ENCODE measurements at places on chromosomes 13 and 19.
A peak's percentile ranks its signal among the peaks of the same experiment; 100 is the strongest.

GRCh38 chr13:100722517-100722916, 47.9 kb upstream of the TMTC4 start:
- no peak for DNase-seq

DNA sequence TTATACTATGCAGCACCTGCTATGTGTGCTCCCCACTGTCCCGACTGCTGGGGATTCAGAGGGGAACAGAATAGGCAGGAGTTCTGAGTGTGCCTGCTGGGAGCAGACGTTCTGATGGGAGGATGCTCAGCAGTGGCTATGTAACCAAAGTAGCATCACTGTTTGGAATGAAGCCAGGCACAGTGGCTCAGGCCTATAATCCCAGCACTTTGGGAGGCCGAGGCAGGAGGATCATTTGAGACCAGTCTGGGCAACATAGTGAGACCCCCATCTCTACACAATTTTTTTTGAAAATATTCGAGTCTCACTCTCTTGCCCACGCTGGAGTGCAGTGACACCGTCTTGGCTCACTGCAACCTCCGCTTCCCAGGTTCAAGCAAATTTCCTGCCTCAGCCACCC, 6.0 kb downstream of the ATG4D start:
- DNase-seq, result no peak

DNA sequence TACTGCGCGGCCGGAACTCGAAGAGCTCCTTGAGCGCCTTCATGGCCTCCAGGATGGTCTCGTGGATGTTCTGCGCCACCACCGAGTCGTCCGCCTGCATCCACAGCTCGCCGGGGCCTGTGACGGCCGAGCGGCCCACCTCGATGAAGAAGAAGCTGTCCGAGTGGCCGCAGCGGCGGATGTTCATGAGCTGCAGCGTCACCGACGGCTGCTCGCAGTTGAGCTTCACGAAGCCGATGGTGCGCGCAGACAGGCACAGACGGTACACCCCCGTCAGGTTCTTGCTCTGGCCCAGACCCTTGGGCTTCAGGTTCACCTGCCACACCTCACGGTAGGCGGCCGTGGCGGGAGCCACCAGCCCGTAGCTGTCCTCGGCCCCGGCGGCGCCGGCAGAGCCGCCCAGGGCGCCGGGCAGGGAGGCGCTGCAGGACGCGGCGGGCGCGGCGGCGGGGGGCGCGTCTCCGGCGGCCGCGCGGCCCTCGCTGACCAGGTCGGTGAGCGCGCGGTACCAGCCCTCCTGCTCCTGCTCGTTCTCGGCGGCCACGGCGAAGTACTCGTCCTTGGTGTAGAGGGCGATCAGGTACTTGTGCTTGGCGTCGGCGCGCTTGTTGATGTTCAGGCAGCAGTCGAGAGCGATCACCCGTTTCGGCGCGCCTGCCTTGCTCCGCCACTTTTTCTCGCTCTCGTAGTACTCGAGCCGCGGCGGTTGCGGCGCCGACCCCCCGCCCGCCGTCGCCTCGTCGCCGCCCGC, 1.1 kb downstream of the IRS2 start:
- peak; percentile 30 for DNase-seq

DNA sequence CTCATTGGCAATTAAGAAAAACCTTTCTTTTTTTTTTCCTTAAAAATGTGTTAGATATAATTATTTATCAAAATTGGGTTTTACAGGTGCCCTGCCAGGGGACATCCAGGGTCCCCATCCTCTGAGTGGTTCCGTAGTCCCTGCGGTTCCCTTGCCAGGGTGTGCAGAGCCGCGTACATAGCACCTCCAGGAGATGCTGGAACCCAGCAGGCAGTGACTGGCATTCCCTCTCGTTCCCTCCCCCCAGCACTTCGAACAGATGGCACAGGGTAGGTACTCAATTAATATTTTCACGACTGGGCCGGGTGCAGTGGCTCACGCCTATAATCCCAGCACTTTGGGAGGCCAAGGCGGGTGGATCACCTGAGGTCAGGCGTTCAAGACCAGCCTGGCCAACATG, 82.0 kb downstream of the COL4A1 start:
- DNase-seq, result no peak

- no peak for DNase-seq
Observed at GRCh38 chr13:35732565-35732964, 256.1 kb upstream of the MAB21L1 start.

- peak; percentile 33 for DNase-seq
Observed at GRCh38 chr13:80036845-80037504, 304.0 kb downstream of the SPRY2 start.

All from stimulated activated naive B cell treated with anti-CD40 and anti-IgM and Interleukin-4, amounts not matched to agents 10 μg/mL and 1 μg/mL and 100 μg/mL, for 72 hours (primary cell).